ENCODE measurements at places on chromosomes 13 and 19.

- DNase-seq: peak; percentile 42
Observed at GRCh38 chr19:17772172-17772571, 20.9 kb downstream of the FCHO1 start.

DNA sequence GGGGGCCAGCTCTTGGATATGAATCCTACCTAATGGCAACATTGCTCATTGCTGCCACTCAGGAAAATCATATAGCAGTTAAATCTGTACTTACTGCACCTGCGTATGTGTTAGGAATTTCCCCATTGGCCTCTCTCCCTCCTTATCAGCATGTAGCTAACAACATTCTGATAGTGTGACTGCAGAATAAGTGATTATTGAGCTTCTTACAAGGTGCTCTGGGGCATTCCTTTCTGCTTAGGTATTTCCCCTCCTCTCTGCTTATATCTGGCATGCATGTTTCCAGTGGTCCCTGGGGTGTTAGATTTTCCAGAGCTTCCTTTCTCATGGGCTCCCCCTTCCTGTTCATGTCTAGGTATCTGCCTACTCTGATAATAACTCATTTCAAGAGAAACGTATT is 414.1 kb upstream of the SLITRK1 start:
- DNase-seq: no peak

- DNase-seq: no peak
Observed at GRCh38 chr13:25186187-25186586, 14.1 kb upstream of the AMER2 start.

DNA sequence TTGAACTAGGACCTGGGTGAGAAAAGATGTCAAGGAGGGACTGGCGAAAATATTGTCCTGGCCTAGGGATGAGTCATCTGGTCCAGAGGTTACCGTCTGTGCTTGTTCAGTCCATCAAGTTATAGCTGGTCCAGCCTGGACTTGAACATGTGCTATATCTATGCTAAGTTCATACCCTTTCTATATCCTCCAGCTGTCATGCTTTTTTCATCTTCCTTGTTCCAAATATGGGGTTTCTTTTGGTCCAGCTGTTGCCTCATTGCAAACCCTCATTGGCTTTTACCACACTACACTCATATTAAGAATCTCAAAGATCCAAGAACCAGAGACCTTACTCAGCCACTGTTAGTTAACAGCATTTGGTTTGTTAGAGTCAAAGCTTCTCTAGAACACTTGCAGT is 19.1 kb upstream of the KLF12 start:
- no peak for DNase-seq

DNA sequence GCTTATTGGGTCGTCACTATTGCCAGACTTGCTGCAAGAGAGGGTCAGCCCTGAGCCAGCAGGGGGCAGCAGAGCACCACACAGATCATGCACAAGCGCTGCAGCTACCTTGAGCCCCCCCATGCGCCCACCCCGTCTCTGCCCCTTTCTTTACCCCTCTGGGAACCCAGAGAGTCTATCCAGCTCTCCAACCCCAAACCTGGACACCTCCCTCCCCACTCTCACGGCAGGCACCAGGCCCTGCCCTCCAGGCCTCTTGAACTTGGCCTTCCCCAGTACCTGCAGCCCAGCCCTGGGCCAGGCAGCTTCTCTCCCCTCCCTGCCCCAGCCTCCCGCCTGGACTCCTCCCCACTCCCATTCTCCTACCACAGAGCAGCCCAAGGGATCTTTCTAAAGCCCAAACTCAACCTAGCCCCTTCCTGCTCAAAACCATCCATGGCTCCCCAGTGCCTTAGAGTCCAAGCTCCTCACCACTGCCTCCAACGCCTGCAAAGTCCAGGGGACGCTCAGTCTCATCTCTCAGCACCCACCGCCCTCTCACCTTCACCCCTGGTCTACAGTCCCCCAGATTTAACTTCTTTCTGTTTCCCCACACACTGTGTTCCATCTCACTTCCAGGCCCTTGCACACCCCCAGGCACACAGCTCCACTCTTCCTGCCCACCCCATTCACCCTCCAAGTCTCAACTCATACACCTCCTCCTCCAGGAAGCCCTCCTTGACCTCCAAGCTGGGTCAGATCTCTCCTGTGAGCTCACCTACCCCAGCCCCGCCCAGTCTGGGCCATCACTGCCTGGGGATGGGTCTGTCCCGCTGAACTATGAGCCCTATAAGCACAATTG is 9.4 kb upstream of the CEACAM16 start:
- DNase-seq: peak; percentile 79

GRCh38 chr19:43798546-43799409 is 3.5 kb downstream of the LYPD5 start:
- DNase-seq: no peak

- DNase-seq: no peak
Observed at GRCh38 chr13:111080642-111081041, 34.5 kb upstream of the ARHGEF7 start.

- DNase-seq: peak; percentile 58
Observed at GRCh38 chr19:1028062-1028926, 1.9 kb downstream of the CNN2 start.

DNA sequence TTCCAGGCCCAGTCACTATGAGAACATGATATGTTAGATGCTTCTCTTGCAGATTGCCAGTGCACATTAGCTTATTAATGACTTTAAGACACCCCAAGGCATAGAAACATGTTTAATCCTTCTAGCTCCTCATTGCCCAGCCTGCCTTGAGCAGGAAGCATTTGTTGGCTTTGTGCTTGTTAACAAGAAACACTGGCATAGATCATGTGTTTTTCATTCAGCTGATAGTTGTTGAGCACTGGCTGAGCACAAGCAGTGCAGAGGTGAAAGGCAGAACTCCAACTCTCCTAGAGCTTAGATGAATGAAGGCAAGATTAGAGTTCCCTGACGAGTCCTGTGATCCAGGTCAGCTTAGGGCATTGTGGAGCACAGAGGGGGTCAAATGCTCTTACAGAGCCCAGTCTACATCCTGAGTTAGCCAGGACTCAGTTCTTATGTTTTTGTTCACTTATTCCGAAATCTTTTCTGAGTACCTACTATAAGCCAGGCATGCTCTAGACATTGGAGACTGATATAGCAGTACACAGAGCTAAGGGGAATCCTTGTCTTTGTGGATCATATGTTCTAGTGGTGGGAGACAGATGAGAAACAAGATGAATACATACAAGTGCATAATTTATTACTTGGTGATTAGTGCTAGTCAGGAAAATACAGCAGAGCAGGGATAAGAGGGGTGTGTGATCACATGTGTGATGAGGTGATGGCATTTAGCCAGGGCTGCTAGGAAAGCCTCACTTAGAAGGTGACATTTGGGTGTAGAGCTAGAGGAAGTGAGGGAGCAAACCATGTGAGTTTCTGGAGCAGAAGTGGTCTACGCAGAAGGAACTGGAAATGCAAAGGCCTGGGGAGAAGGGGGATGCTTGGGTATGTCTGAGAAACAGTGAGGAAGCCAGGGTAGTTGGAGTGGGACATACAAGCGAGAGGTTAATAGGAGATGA is 101.2 kb downstream of the WASF3 start:
- peak; percentile 11 for DNase-seq

DNA sequence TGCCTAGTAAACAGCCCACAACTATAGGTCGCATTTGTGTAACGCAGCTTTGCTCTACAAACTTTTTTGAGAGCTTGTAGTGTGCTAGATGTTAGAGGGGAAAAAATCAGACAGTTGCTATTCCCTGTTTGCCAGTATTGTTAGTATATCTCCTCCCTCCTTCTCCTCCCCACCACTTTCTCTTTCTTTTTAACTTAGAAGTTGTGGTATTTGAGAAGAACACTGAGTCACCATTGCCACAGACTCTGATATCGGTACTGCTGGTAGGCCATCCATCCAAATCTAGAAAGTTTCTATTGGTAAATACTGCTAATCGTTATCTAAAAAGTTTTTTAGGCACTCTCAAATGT is 666 bp downstream of the POMP start:
- no peak for DNase-seq

DNA sequence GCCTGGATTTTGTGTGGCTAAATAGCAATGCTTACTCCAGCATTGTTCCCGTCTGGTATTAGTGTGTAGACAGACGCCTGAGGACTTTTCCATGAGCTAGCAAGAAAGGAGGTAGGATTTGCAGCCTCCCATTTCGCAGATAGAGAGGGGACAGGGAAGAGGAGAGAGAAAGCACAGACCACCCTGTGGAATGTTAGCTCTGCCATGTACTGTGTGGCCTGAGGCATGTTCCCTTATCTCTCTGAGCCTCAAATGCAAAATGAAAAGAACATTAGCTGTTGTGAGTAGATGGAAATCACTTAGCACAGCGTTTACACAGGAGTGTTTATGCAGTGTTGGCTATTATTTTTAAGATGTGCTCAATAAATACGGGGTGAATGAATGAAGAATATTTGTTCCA is 45.5 kb downstream of the OLFM4 start:
- DNase-seq: no peak

GRCh38 chr13:27495551-27495950 is 45.2 kb upstream of the MTIF3 start:
- no peak for DNase-seq

DNA sequence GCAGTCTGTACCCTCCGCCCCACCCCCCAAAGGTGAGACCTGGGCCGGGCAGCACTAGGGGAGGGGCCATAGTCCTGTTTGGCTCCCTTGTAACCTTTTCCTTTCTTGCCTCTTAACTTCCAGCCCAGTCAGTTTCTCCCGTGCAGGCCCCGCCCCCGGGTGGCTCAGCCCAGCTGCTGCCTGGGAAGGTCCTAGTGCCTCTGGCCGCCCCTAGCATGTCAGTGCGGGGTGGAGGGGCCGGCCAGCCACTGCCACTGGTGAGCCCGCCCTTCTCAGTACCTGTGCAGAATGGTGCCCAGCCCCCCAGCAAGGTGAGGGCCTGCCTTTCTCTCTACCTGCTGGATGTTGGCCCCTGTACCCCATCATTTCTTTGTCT is 10.5 kb upstream of the PRR19 start:
- DNase-seq: no peak

GRCh38 chr19:41696402-41697197 is 8.5 kb upstream of the CEACAM7 start:
- peak; percentile 42 for DNase-seq

- no peak for DNase-seq
Observed at GRCh38 chr13:95030821-95031343, 270.4 kb downstream of the ABCC4 start.

DNA sequence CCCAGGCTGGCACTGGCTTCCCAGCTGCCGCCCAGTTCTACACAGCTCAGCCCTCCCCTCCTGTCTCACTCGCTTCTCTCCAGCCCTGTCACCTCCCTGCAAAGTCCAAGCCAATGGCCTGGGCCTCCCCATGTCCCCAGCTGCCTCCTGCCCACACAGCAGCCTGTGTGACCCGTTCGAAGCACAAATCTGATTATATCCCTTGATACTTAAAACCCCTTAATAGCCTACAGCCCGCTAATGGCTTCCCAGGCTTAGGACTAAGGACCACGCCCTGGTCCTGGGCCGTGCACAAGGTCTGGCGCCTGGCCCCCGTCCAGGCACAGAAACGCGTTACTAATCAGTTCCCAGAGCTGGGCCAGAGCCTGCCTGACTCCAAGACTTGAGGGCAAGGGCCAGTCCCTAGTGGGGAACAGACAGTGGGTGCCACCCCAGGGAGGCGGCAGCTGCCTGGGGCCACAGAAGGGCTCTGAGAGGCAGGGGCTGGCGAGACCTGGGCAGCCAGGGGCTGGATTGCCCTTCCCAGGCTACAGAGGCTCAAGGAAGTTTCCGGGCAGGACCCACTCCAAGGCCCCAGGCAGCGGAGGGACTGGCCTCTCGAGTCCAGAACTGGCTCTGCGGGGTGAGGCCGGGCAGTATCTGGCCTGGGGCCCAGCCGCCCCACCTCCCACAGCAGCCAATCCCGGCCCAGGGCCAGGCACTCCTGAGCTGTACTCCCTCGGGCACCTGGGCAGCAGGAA is 10.4 kb downstream of the XAB2 start:
- no peak for DNase-seq

GRCh38 chr19:33670398-33670797 is 48.6 kb downstream of the CHST8 start:
- DNase-seq: no peak

GRCh38 chr19:28264556-28264955 is 948.4 kb downstream of the UQCRFS1 start:
- no peak for DNase-seq

DNA sequence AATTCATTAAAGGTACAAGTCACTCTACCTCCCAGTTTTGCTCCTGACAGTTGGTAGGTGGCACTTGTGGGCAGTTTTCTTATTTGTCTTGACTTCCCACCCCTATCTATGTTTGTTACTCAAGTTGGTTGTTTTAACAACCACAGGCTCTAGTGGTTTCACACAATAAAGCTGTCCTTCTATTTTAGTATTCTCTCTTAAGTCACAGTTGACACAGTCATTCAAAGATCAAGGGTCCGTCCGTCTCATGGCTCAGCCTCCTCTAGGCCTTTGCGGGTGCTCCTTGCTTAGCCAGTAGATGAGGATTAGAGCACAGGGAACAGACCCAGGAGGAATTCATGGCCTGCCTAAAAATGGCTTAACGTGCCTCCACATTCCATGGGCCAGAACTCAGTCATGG is 573.7 kb downstream of the IRS2 start:
- no peak for DNase-seq

DNA sequence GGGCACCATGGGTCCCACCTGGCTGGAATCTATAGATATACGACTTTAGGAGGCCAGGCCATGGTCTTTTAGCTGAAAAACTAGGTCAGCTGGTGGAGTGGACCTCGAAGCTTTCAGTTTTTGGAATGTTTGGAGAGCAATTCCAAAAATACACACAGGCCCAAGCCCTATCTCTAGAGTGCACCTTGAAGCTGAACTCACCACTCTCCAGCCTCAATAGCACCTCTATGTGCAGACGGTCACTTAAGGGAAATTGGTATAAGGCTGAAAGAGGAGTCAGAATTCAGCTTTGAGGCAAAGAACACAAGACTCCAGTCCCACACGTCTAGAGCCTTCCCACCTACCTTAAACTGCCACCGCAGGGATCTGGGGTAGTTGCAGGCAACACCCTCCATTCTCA is 56.4 kb upstream of the KATNAL1 start:
- no peak for DNase-seq

- DNase-seq: no peak
Observed at GRCh38 chr13:95343944-95344343, 42.7 kb upstream of the ABCC4 start.
